Natural killer cell (primary cell): ENCODE measurements at places on chromosomes 16 and 17. TPM values are rescaled to one million over a fixed set of nuclear protein-coding genes. Genes with fewer than 3 reads are reported as not detected.

PRSS21 gene
- 0.64 TPM for total RNA-seq

GPRC5B gene
- not detected for total RNA-seq

- no peak for DNase-seq
These were observed 87.2 kb upstream of the IRX3 start for GRCh38 chr16:54373534-54374520.

DNA sequence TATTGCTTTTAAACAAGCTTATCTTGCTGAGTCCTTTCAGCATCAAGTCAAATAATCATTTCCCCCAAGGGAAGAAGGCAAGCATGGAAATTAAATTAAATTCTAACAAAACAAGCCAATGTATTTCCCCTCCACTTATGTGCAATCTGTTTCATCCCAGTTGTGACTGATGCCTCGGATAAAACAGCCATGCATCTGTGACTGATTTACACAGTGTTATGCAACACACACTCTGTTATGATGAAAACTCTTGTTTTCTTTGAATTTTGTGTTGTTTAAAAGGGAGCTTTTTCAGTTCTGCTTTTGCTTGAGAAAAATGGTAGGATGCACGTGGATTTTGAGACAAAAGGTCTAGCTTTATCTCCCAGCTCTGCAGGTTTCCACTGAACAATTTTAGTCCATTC is 32.6 kb downstream of the TMEM100 start:
- DNase-seq: no peak

BAIAP3 gene
- total RNA-seq: 21.7 TPM

- DNase-seq: peak; percentile 35
These were observed at the start of gene RPRML for GRCh38 chr17:46979147-46979863. TSS of gene RPRML (minus strand) at chr17:46979253. CDS start at chr17:46979007, 246 bp downstream.

PRAC2 gene
- not detected for total RNA-seq

- DNase-seq: no peak
These were observed 275.3 kb downstream of the SHISA9 start for GRCh38 chr16:13176711-13177110.

SSTR5 gene
- total RNA-seq: not detected

DNA sequence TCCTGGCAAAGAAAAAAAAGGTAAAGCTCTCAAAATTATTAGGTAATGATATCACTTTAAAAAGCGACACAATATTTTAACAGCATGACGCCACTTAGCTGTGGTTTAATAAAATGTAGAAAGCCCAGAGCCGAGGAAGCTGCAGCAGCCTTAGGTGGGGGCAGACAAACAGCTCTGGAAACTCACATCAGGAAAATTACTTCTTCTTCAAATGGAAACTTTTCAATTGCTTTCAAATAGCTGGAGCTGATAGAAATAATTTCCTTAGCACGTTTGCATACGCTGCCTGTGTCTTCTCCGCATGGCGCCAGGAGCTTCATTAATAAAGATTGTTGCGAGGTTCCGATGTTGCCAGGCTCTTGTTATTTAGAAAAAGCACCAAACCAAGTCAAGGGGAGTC is 835.3 kb upstream of the EEF2KMT start:
- DNase-seq: no peak

DNA sequence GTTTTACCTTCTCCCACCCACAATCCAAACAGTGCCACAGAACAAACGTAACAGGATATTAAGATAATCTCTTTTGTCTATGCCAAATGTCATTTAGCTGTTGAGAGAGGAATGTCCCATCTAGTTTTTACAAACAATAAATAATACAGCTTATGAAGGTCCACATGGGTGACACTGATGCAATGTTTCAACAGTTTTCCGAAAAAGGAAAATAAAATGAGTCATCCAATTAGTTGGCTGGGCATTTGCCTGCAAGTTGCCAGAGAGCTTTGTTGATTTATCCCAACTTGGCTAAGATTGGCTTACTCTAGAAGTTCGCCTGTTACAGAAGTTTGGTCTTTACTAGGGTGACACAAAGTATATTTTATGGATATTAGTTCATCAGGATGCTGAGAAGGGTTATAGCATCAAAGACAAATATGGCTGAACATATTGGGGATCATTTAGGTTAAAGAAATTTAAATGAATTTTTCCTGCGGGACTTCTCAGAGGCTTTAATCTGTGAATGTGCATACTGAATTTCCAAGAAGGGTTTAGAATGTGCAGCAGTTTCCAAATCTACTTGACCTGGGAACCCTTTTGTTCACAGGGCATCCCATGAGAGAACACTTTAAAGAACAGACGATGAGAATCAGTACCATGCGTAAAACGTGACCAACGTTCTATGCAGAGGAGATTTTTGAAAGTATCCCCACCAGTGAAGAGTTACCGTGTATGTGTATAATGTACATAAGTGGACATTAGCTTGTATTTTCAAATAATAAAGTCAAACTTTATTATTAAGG is 73.1 kb downstream of the CDH13 start:
- no peak for DNase-seq

DNA sequence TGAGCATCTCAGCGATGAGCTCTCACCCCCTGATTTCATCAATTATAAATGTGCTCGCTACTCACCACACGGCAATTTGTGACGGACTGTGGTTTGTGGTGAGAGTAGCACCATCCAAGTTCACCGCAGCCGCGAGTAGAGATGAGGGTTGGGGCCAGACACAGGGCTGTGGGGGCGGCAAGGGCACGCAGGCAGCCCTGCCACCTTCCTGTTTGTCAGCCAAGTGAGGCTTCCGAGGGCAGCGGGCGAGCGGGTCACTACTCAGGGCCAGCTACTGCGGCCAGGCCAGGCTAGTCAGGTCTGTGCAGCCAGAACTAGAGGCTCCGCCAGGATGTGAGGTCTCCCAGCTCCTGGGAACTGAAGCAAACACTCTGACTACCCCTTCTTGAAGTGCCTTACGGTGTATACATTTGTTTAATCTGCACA is 39.6 kb upstream of the MEOX1 start:
- DNase-seq: peak; percentile 70

KRTAP1-5 gene
- not detected for total RNA-seq

GRCh38 chr16:280552-280951 is at the start of gene ARHGDIG:
TSS of gene ARHGDIG (plus strand) at chr16:280591. CDS start at chr16:280681, 90 bp downstream.
- no peak for DNase-seq

DNA sequence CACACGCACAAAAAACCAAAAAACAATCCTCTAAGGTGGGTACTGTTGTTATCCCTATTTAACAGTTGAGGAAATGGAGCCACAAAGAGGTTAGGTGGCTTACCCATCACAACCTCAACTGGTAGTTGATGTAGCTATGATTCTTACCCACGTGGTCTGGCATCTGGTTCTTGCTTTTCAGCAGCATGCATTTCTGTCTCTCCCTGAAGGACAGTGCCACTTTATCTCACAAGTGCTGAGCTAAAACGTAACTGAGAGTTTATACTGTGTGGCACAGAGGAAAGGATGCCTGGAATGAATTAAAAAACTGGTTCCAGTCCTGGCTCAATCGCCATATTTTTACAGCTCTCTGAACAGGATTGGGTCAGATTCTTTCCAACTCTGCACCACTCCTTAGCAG is 1.9 kb upstream of the CORO6 start:
- DNase-seq: no peak

VTN gene
- total RNA-seq: not detected

GRCh38 chr16:23959072-23959751 is 123.4 kb downstream of the PRKCB start:
- DNase-seq: no peak

DNA sequence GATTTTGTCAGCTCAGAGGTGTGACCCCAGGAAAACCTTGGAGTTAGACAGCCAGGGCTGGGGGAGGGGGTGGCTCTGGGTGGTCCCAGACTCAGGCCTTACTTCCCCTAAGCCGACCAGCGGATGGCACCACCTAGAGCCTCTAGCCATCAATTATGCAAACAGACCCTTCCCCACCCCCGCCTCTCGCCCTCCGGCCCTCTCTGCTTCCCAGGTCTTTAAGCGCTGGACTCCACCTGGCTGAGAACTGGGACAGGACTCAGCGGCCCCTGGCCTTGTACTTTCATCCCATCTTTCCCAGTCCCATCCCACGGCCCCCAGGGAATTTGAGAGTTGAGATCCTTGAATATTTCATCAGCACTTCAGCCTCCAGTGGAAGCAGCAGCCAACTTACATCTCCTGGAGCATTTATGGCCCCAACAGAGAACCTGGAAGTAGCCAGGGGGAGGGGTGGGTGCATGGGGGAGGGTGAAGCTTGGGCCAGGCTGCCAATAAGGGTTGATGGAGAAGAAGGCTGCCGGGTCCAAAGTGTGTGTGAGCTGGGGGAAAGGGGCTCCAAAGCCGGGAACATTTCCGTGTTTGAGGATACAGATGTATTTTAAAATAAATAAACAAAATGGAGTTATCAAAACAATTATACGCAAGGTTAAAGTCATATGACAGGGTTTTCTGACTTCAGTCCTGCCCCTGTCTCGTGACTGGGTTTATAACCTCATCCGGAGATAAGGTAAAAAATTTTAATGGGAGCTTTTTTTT is 7.5 kb upstream of the JUP start:
- DNase-seq: no peak

DNA sequence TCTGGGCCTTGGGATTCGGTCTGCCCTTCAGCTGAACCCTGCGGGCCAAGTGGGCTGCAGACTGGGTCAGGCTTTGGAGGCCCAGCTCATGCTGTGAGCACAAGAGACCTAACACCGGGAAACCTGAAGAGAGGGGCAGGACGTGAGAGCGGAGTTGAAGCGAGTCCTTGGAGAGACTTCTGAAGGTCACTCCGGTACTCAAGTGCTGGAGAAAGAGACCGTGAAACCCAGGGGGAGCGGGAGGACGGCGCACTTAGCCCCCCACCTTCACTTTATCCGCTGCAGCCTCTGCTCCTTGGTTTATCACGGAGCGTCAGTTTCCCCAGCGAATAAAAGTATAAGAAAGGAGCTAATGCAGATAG is 361 bp downstream of the UQCRC2 start:
- no peak for DNase-seq

GRCh38 chr16:53346-54236 is at the start of the genes POLR3K and SNRNP25:
TSS of gene POLR3K (minus strand) at chr16:53608. CDS start at chr16:53586, 22 bp downstream.
TSS of gene SNRNP25 (plus strand) at chr16:53828. CDS start at chr16:54017, 189 bp downstream.
- DNase-seq: peak; percentile 95

GRCh38 chr17:61155590-61156237 is 243.9 kb upstream of the TBX2 start:
- no peak for DNase-seq

DNA sequence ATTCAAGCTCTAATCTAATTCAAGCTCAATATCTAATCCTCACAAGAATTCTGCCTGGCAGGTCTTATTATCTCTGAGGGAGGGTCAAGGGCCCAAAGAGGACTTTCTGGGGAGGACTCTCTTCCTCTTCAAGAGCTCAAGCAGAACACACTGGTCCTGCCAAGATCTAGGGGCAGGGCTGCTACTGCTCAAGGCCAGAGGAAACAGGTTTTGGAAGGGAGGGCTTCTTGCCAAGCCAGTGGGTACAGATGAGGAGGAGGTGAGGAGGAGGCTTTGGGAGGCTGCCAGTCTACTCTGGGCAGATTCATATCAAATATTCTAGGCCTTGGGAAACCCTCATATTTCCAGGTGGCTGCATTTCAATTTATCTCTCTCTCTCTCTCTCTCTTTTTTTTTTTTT is 51.8 kb upstream of the IL34 start:
- no peak for DNase-seq

- no peak for DNase-seq
These were observed 7.3 kb upstream of the SMIM5 start for GRCh38 chr17:75625813-75626486.

CASKIN2 gene
- 1.8 TPM for total RNA-seq

DLX3 gene
- not detected for total RNA-seq

GRCh38 chr16:81505011-81505661 is 60.5 kb downstream of the CMIP start:
- no peak for DNase-seq

ABCA6 gene
- total RNA-seq: 1.6 TPM

DRC3 gene
- total RNA-seq: 0.26 TPM

DNA sequence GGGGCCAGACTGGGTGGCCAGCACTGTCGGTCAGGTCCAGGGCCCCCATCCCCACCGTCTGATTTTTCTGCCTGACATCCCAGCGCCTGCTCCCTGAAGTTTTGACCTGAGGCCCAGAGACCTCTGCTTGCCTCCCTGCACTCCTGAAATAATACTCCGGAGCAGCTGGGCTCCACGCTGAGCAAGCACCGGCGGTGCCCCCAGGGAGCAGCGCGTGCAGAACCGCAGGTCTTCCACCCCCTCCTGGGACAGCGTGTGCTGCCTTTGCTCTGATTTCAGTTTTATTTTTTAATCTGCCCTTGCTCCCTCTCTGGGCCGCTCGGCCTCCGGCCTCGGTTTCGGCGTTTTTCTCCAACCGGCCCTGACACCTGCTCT is 132.4 kb upstream of the GSE1 start:
- DNase-seq: no peak

- DNase-seq: no peak
These were observed 25.1 kb downstream of the UNC13D start for GRCh38 chr17:75819116-75819515.

TMEM220 gene
- total RNA-seq: 0.97 TPM

MT4 gene
- not detected for total RNA-seq

SYCE1L gene
- total RNA-seq: 15.7 TPM

CDH5 gene
- not detected for total RNA-seq

GRCh38 chr16:48057048-48057447 is 98.7 kb downstream of the ABCC12 start:
- DNase-seq: no peak
